ENCODE measurements at places on chromosomes 1 and 21.

- DNase-seq: no peak
Observed at GRCh38 chr1:10623686-10624145, 149.0 kb downstream of the PEX14 start.

- DNase-seq: no peak
Observed at GRCh38 chr21:38823737-38824123, 18.0 kb downstream of the ETS2 start.

- DNase-seq: peak; percentile 47
Observed at GRCh38 chr1:88800382-88801051, 90.8 kb downstream of the GTF2B start.

DNA sequence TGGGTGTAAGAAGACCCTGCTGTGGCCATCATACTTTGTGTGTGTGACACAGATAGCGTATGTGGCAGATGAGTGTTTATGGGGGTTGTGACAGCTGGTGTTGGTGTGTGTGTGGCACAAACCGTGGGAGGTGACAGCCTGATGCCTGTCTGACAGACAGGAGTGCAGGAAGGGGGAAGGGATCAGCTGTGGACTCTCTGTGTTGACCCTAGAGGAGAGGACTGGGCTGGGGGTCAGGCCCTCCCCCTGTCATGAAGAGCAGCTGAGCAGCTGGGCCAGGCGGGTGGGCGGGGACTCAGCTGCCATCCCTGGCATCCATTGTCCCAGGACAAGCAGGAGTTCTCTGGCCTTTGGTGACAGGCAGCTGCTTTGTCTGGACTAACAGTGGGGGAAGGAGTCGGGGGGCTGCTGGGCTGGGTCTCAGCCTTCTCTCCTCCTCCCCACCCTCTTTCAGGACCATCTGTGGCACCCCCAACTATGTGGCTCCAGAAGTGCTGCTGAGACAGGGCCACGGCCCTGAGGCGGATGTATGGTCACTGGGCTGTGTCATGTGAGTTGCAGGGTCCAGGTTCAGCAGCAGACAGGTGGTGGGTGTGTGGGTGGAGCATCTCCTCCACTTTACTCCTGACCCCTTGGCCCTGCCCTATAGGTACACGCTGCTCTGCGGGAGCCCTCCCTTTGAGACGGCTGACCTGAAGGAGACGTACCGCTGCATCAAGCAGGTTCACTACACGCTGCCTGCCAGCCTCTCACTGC lies 2.3 kb downstream of the PLK3 start:
- DNase-seq: no peak

GRCh38 chr1:227379555-227379892 lies 61.2 kb upstream of the CDC42BPA start:
- DNase-seq: no peak

DNA sequence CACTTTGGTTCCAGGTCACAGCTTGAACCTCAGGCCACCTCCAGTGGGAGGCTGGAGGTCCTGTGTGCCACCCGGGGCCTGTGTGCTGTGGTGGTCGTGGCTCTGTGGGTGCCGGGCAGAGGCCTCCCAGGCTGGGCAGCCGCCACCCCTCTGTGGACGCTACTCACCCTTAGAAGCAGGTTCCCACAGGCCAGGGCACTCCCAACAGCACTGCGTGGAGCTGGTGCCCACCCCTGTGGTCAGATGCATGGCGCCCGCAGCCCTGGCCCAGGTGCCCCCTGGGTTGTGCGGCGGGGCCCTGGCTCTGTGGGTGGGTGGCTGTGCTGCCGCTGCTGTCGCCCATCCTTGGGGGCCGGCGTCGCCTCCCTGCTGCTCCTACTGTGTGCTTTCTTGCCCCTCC lies 39.7 kb downstream of the SKI start:
- DNase-seq: no peak

GRCh38 chr1:154237880-154238506 lies 17.2 kb downstream of the UBAP2L start:
- no peak for DNase-seq

GRCh38 chr1:208503787-208504186 lies 259.6 kb upstream of the PLXNA2 start:
- DNase-seq: no peak

DNA sequence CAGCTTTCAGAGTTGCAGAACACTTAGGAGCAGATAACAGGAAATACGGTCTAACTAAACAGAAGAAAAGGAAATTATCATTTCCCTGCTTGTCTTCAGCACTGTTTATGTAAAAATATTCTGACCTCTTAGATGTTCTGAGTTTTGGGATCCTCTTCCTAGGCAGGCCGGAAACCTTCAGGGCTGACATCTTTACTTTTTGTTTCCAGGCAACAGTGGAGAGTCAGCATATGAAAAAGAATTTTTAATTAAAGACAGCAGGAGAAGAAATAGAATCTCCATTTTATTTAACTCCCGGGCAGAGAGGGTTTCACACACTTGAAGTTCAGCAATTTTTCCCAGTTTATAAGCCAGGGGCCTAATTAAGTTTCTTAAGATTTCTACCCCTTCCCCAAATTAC lies 5.1 kb upstream of the RIPPLY3 start:
- DNase-seq: no peak
